ENCODE measurements at places on chromosomes 3 and 15. TPM values are rescaled to one million over a fixed set of nuclear protein-coding genes. Genes with fewer than 3 reads are reported as not detected.

DNA sequence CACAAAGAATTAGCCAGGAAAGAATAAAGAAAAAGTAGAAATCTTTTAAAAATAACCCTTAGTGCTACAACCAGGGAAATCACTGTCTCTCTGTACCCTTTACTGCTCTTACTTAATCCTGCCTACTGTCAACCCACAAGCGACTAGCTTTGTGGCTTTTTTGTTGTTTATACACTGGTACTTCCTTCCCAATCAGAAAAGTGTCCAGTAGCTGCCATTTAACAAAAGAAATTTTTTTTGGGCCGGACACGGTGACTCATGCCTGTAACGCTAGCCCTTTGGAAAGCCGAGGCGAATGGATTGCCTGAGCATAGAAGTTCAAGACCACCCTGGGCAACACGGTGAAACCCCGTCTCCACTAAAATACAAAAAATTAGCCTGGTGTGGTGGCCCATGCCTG is 13.8 kb upstream of the FAM219B start:
- no peak for DNase-seq

- DNase-seq: peak; percentile 92
These were observed 3.1 kb downstream of the GP5 start for GRCh38 chr3:194395778-194396538.

- DNase-seq: no peak
These were observed 90.4 kb downstream of the NEDD4 start for GRCh38 chr15:55902981-55903380.

DNA sequence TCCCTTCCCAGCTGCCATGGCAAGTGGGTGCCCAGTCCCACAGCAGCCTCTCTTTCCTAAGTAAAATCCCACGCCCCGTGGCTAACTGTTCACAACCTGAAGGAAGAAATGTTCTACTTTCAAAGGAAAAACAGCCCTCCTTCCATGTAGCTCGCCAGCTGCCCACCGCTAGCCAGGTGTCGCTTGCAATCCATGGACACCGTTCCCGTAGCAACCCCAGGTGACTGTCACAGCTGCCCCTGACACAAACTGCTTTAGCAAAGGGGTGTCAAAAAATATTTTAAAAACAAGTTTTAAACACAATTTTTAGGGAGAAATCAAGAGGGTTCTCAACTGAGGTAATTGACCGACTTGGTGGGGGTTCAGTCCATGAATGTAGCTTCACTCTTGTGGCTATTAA is 21.0 kb upstream of the CGNL1 start:
- DNase-seq: no peak

Gene GOLGA6A
- total RNA-seq: not detected

Gene DUOX2
- not detected for total RNA-seq
